Activated CD4-positive, alpha-beta T cell treated with anti-CD3 and anti-CD28 coated beads, Interleukin-2, Interleukin-4, amounts not matched to agents 100 ng/mL and 50 ng/mL, durations not matched to agents 16 hours and 8 hours (primary cell): ENCODE measurements at places on chromosomes 6 and 20.

DNA sequence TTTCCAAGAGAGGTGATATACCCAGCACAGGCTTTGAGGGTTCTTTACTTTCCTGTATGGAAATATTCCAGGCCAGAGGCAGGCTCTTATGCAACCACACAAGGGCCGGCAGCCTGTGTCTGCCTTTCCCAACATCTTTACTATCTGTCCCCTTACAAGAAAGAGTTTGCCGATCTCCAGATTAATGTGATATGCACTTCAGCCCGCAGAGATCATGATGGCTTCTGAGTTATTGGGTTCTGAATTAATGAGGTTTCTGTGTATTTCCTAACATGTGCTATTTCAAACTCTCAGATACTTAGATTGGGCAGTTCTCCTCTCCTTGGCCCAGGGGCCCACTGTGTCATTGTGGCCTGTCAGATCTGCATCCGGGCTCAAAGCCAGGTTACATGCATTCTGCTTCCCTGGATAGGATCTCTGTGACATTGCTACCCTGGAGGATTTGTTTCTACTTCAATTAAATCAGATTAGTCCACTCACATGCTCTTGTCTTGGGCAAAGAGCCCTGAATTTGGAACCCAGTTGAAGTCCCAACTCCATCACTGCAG lies 56.6 kb downstream of the TGM2 start:
- DNase-seq, result no peak

GRCh38 chr6:131787079-131787478 lies 20.7 kb upstream of the ENPP1 start:
- no peak for DNase-seq

GRCh38 chr6:140475086-140475485 lies 1100.6 kb upstream of the CITED2 start:
- DNase-seq, result no peak

DNA sequence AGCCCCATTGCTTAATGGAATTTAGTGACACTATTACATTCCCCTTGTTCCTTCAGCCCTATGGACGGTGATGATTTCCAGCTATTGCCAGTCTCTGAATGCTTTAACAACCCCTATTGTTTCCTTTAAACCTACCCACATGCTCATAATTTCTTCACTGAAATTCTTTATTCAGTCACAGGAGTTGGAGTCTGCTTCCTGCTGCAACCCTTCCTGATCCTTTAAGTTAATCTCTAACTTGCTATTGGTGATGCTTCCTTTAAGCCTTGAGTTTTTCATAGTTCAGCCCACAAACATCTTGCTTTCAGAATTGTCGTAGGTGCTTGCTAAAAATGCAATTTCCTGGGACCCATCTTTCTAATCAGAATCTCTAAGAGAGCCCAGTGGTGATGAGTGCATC lies 66.3 kb upstream of the TNFAIP3 start:
- no peak for DNase-seq
